SK-N-SH (cell line): ENCODE measurements at places on chromosomes 2 and 18.

GRCh38 chr2:28366496-28367282 lies 26.0 kb upstream of the FOSL2 start:
- no peaks in the 10 kb centered on the region for H3K27me3 ChIP-seq
- DNase-seq: peak; percentile 76
- H3K27ac ChIP-seq: no peak overlapping the region; the same call in 1 of the 2 replicates

DNA sequence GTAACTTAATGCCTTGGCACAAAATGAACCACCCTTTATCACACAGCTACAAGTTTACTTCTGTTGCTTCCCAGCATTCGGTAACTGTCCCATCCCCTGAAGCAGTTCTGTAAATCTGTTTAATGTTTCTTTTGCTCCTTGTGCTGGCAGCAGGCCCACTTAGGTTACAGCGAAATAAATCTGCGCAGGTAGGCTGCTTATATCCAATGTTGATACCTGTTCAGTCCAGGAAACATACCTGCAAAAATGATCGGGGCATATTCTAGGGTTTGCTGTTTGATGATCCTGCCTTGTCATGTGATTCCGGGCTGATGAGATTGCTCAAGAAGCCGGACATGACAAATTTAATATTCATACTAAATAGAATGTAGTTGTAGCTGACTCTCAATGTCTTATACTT lies 23.3 kb downstream of the PELI1 start:
- no peak overlapping the region for H3K4me3 ChIP-seq
- no peaks in the 10 kb centered on the region for H3K36me3 ChIP-seq
- DNase-seq: no peak
- H3K27ac ChIP-seq: no peak overlapping the region
- H3K4me1 ChIP-seq: peaks cover 15% of the 10 kb centered on the region

GRCh38 chr2:238064376-238064775 lies 3.6 kb downstream of the SCLY start:
- H3K27ac ChIP-seq: no peak overlapping the region
- no peak overlapping the region for H3K4me3 ChIP-seq
- peaks cover 37% of the 10 kb centered on the region for H3K36me3 ChIP-seq
- peaks cover 5% of the 10 kb centered on the region; the same call in 1 of the 2 replicates for H3K4me1 ChIP-seq
- H3K27me3 ChIP-seq: no peaks in the 10 kb centered on the region
- DNase-seq: no peak

GRCh38 chr2:11750917-11751316 lies 4.5 kb downstream of the LPIN1 start:
- no peak for DNase-seq
- no peak overlapping the region for H3K4me3 ChIP-seq
- H3K27me3 ChIP-seq: no peaks in the 10 kb centered on the region
- peaks cover 64% of the 10 kb centered on the region for H3K4me1 ChIP-seq
- H3K36me3 ChIP-seq: no peaks in the 10 kb centered on the region; the same call in 1 of the 2 replicates

DNA sequence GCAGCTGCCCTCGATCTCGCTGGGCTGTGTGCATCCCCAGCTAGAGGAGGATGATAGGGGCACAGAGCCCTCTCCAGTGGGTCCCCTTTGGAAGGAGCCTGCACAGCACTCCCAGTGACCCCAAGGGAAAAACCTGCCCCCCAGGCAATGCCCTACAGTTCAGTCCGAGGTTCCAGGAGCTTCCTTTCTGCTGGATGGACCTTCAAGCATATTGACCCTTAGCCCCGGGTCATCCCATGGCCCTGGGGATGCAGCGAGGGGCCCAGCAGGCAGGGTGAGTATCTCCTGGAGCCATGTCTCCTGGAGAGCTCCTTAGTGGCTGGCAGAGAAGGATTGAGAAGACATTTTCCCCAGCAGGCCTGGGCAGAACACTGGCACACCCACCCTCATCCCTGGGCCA lies 45.4 kb upstream of the CTDP1 start:
- DNase-seq: no peak
- no peaks in the 10 kb centered on the region for H3K4me1 ChIP-seq
- H3K36me3 ChIP-seq: no peaks in the 10 kb centered on the region
- no peak overlapping the region for H3K4me3 ChIP-seq
- peaks cover 54% of the 10 kb centered on the region for H3K27me3 ChIP-seq
- no peak overlapping the region for H3K27ac ChIP-seq

DNA sequence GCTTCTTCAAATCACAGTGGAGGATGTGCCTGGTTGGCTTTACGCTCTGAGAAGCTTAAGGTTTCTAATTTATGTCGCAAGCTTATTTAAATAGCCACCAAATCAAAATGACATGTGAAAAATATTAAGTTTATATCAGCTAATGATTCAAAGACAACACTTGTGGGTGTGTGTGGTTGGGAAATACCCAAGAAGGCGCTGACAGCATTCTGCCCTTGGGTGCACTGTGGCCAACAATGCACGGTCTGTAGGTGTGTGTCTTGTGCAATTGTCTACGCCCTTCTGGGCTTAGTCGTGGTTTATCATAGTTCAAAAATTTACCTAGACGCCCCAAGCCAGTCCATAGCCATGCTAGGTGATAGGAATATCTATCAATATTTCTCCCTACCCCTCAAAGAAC lies 60.9 kb downstream of the KCTD1 start:
- no peaks in the 10 kb centered on the region; the same call in 1 of the 2 replicates for H3K36me3 ChIP-seq
- DNase-seq: no peak
- no peaks in the 10 kb centered on the region for H3K27me3 ChIP-seq
- no peaks in the 10 kb centered on the region; the same call in 1 of the 2 replicates for H3K4me1 ChIP-seq
- no peak overlapping the region for H3K27ac ChIP-seq

GRCh38 chr2:95207111-95207961 lies at the start of gene ZNF892:
ZNF892 (plus strand) TSS chr2:95207521; CDS start chr2:95207816, 295 bp downstream.
- peaks cover 27% of the 10 kb centered on the region for H3K36me3 ChIP-seq
- no peaks in the 10 kb centered on the region for H3K27me3 ChIP-seq
- peak within 1 kb of the TSS; percentile 33; the same call in 1 of the 2 replicates for H3K27ac ChIP-seq
- peak within 1 kb of the TSS; percentile 80 for H3K4me3 ChIP-seq

- no peak overlapping the region for H3K27ac ChIP-seq
- H3K4me1 ChIP-seq: no peaks in the 10 kb centered on the region; the same call in 1 of the 2 replicates
- DNase-seq: no peak
- H3K4me3 ChIP-seq: no peak overlapping the region
- no peaks in the 10 kb centered on the region for H3K27me3 ChIP-seq
- no peaks in the 10 kb centered on the region for H3K36me3 ChIP-seq
These were observed 25.4 kb downstream of the SLC40A1 start for GRCh38 chr2:189555232-189555631.

- no peak for DNase-seq
- no peak overlapping the region for H3K27ac ChIP-seq
- peaks cover 5% of the 10 kb centered on the region; the same call in 1 of the 2 replicates for H3K27me3 ChIP-seq
These were observed 50.9 kb downstream of the MARCO start for GRCh38 chr2:118992740-118993391.

- no peaks in the 10 kb centered on the region for H3K27me3 ChIP-seq
- H3K4me1 ChIP-seq: no peaks in the 10 kb centered on the region
- H3K36me3 ChIP-seq: no peaks in the 10 kb centered on the region
- no peak for DNase-seq
- no peak overlapping the region for H3K4me3 ChIP-seq
- no peak overlapping the region for H3K27ac ChIP-seq
These were observed 72.9 kb upstream of the SYT4 start for GRCh38 chr18:43350176-43350575.

- H3K27me3 ChIP-seq: no peaks in the 10 kb centered on the region
- no peak for DNase-seq
- peaks cover 4% of the 10 kb centered on the region for H3K36me3 ChIP-seq
- no peaks in the 10 kb centered on the region for H3K4me1 ChIP-seq
These were observed 96.8 kb downstream of the GLI2 start for GRCh38 chr2:120832296-120833070.

GRCh38 chr2:20620271-20620681 lies 30.6 kb downstream of the HS1BP3 start:
- peak; percentile 25 for DNase-seq
- no peaks in the 10 kb centered on the region for H3K36me3 ChIP-seq
- no peak overlapping the region for H3K4me3 ChIP-seq
- no peak overlapping the region for H3K27ac ChIP-seq
- no peaks in the 10 kb centered on the region for H3K27me3 ChIP-seq

GRCh38 chr18:60746919-60747318 lies 374.3 kb upstream of the MC4R start:
- H3K27ac ChIP-seq: no peak overlapping the region
- H3K4me3 ChIP-seq: no peak overlapping the region
- no peaks in the 10 kb centered on the region for H3K4me1 ChIP-seq

DNA sequence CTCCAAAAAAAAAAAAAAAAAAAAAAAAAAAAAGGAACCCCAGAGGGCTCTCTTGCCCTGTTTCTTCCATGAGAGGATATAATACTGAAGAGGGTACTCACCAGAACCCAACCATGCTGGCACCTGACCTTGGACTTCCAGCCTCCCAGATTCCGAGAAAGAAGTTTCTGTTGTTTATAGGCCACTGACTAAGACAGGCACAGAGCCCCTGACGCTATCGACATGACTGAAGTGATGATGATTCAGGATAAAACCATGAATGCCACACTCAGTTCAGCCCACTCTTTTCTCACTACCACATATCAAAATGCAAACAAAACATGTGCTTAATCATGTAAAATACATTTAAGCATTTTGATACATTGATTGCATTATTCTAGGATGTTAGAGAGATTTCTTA lies 66.1 kb upstream of the CDCA7 start:
- no peak overlapping the region for H3K4me3 ChIP-seq
- no peak for DNase-seq
- no peaks in the 10 kb centered on the region for H3K36me3 ChIP-seq
- no peak overlapping the region for H3K27ac ChIP-seq

DNA sequence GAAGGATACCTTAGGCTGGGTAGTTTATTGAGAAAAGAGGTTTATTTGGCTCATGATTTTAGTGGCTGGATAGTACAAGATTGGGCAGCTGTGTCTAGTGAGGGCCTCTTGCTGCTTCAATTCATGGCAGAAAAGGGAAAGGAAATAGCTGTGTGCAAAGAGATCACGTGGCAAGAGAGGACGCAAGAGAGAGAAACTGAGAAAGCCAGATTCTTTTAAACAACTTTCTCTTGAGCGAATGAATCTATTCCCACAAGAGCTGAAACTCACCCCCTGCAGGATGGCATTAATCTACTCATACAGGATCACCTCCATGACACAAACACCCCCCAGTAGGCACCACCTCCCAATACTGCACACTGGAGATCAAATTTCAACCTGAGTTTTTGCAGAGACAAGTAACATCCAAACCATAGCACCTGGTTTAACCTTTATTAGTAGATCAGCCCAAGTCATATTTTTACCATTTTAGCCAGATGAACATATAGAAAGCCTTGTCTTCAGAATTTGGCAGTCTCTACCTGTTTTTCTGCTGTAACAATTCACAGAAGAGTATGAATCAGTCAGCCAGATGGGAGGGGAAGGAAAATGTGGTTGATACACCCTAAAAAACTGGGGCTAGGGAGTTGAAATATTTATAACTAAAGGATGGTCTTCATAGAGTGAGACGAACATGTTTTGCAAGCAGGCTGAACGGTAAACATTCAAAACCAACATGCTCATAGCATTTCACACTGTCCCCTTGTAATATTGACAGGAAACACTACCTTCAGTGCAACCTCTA lies 73.9 kb upstream of the NCKAP5 start:
- no peak for DNase-seq
- H3K36me3 ChIP-seq: no peaks in the 10 kb centered on the region
- no peaks in the 10 kb centered on the region for H3K27me3 ChIP-seq
- no peak overlapping the region for H3K4me3 ChIP-seq
- H3K27ac ChIP-seq: no peak overlapping the region
